Fibroblast of mammary gland (primary cell): ENCODE measurements at places on chromosomes 7 and 10.

GRCh38 chr10:77456414-77456813 lies 181.2 kb downstream of the KCNMA1 start:
- no peak for DNase-seq

DNA sequence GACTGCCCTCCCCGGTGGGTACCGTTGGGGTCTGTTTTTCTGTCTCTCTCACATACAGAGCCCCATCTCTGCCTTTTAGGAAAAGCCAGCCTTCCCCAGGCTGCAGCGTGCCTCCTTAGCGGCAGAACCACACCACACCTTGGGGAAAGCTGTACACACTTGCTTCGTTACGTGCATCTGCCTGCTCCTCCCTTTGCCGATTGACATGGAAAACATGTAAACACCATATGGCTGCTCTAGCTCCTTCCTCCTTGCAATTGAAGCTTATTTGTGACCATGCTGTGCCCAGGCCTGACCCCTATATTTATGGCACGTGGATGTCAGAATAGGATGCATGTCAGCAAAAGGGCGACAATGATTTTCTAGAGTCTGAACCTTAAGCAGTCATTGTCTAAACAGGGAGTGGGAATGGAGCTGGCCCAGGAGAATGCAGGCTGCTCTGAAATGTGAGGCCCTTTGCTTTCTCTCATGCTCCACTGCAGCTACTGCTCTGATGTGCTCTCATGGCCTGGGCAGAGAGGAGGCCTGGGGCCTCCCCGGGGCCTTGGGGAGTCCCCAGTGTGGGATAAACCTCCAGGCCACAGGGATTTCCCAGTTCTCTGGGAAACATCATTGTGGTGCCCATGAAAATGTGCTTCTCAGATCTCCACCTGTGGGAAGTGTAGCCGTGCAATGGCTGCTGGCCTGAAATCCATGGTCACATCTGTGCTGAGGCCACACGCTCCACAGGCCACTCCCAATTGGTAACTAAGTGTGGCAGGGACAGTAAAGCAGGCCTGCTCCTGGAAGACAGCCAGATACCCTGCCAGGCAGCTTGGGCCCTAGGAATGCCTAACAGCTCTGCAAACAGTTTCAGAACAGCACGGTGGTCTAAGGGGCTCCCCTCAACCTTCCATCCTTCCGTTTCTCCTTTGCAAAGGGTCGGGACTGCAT lies 18.6 kb downstream of the PDE6C start:
- no peak for DNase-seq

GRCh38 chr7:28815369-28815927 lies 142.7 kb downstream of the TRIL start:
- DNase-seq = peak; percentile 28

- peak; percentile 100 for DNase-seq
Measured at GRCh38 chr10:5944389-5945189, 32.8 kb downstream of the IL15RA start.

- DNase-seq = no peak
Measured at GRCh38 chr7:72334698-72335097, 77.4 kb downstream of the CALN1 start.

GRCh38 chr7:48183370-48183743 lies 12.1 kb downstream of the ABCA13 start:
- peak; percentile 26 for DNase-seq

DNA sequence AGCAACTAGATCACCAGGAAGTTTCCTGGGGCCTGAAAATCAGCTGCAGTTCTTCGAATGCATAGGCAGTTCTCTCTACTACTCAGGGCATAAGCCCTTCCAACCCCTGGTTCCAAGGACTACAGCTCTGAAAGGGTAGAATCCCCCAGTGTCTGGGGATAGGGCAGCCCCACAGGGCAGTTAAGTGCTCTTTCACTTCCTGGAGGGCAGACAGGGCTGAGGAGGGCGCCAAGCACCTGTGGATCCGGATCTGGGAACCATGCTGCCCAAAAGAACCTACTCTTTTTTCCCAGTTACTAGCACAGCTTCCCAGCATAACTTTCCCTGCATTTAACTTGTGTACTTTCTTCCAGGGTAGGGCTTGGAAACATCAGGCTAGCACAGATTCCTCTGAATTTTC lies 41.1 kb downstream of the CXCL12 start:
- no peak for DNase-seq

GRCh38 chr7:4951903-4952636 lies 6.9 kb downstream of the MMD2 start:
- peak; percentile 15 for DNase-seq

GRCh38 chr10:131547129-131547799 lies 235.7 kb upstream of the TCERG1L start:
- no peak for DNase-seq

- no peak for DNase-seq
Measured at GRCh38 chr7:42064534-42064933, 172.5 kb downstream of the GLI3 start.

DNA sequence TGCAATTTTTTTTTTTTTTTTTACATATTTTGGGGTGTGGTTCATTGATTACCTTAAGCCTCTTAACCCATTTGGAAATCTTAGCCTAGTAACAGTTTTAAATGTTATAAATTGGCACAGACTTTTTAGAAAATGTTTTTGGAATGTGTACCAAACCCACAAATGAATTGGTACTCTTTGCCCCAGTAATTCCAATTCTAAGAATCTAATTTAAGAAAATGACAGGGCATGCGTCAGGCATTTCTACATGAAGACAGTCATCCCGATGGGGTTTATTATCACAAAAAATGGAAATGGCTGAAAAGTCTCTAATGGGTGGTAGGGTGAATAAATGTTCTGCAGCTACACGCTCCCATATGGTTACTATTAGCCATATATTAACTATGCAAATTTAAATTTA lies 54.9 kb downstream of the ITIH5 start:
- no peak for DNase-seq

DNA sequence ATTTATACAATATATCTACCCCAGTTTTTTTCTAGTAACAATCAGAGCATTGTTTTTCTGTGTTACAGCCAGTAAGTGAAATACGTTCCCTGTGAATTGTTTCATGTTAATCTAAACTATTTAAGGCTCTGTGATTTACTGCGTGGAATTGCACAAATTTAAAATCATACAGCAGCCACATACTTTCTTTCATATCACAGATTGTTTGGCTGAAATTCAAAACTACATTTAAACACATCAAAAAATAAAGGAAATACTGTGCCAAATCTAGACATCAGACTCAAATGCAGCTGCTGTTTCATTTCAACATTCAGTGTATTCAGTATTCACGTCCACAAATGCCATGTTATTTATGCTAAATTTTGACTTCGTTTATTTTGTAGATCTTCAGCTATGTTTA lies 242.6 kb upstream of the HGF start:
- DNase-seq = no peak

DNA sequence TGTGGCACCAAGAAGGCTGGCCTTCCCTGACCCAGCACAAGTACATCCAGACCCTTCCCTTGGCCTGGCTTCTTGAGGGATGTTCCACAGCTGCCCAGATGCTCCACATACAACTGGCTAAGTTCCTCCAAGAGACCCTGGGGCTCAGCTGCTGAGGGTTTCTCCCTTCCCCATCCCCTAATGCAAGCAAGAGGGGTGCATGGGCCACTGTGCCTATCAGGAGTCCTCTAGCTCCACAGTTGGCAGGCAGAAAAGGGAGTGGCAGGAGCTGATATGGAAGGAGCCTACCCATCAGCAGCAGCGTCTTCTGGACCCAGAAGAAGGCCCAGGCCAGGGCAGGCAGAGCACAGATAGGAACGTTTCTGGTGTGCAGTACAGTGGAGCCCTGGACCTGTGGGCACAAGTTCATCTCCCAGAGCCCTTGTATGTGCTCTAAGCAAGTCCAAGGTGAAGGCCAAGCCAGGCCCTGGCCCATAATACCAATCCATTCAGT lies 26.2 kb downstream of the VSIR start:
- DNase-seq = no peak

DNA sequence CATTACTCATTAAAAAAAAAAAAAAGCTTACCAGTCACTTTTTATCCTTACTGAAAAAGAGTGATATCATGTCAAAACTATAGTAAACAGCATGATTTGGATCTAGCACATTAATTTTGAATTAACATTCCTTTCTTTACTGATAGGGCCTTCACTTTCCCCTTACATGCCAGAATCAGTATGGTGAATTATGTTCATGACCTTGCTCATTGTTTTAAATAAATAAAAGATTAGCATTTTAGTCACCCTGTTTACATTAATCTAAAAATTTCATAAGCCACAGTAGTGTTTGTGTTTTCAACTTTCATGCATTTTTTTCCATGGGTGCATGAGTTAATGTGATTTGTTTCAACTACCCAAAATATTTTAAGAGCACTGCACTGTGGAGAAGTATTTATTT lies 160.8 kb downstream of the TFEC start:
- DNase-seq = no peak
